ENCODE measurements at places on chromosomes 1 and 21.

- no peak for DNase-seq
Measured at GRCh38 chr1:108976658-108977057, 13.4 kb upstream of the CLCC1 start.

- DNase-seq, result no peak
Measured at GRCh38 chr1:67882196-67882958, 49.1 kb upstream of the GNG12 start.

GRCh38 chr1:213291526-213291925, 240.5 kb downstream of the RPS6KC1 start:
- no peak for DNase-seq

GRCh38 chr1:59151860-59152259, 145.0 kb upstream of the FGGY start:
- no peak for DNase-seq

DNA sequence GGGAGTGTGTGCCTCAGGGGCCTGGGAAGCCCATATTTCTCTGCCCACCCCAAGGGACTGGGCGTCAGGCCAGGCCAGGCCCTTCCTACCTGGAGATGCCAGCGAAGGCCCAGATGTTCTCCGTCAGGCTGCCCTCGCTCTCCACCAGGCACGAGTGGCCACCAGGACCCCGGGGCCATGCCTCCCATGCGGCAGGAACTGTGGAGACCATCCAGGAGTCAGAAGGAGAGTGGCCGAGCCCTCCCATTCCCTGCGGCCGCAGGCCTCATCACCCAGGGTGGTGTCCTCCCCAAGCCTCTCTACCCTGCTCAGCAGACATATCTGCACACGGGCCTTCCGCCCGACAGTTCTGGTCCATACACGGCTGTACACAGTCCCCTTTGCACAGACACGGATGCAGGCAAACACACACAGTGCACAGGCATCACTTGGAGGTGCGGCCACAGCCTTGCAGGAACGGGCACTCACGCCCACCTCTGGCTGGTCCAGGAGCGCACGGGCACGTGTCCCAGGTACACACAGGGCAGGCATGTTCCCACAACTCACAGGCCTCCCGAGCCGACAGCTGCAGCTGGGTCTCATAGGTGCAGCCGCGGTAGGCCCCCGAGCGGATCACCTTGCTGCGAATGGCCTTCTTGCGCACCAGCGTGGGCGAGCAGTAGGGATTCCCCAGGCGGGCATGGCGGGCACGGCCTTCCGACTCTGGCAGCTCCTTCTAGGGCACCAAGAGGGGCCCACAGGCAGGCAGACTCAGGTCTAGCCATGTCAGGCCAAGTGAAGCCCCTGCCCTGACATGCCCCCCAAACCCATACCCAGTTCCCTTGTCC, 5.9 kb upstream of the KIF17 start:
- DNase-seq, result no peak

DNA sequence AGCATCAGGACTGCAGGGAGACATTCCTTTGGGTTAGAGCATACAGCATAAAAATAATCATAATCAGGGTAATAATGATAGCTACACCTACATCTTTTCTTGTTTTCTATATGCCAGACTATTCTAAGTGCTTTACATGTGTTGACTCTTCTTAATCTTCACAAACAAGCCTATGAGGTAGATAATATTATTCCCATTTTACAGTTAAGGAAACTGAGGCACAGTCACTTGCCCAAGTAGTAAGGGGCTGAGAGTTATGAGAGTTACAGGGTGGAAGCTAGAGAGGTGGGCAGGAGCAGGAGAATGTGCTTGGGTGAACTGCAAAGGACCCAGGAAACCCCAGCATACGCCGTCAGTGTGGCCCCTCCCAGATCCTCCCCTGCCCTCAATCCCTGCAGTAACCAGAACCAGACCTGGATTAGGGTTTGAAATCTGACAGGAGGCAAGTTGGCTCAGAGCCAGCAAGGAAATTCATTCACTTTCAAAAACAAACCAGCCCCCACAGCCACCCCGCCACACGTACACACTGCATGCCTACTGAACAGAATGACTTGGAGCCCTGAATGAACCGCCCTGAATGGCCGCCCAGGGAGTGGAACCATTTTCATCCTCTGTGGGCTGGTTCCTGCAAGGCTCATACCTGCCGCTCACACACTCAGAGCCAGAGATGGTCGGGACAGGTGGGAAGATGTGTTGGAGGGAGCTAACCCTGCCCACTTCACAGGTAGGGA, 126.1 kb downstream of the TRABD2B start:
- DNase-seq, result no peak

- DNase-seq, result no peak
Measured at GRCh38 chr1:116128664-116129063, 17.5 kb downstream of the MAB21L3 start.

DNA sequence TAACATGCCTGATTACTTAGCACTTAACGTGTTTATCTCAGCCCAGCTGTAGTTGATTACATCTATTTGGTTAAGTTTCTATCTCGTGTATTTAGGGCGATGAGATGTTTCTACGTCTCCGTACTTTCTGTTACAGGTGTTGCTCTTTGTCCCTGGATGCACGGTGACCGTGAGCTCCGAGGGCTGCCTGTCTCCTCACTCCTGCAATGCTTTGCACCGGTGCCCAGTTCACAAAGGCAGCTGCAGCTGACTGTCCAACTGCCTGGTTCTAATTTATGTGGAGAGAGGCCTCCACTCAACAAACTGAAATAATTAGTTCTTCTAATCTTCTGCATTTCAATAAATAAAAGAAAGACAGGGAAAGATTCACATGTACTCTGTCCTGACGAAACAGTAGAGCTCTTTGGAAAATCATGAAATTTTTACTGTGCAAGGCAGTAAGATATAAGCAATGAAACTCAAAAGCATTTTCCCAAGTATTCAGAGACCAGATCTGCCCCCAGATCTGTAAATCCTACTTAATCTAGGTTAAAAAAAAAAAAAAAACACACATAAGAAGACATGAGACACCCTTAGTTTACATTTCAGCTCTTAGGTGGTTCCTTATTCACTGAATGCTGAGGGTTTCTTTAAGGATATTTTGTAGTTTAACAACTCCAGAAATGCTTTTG, 108.2 kb downstream of the TGFBR3 start:
- no peak for DNase-seq

DNA sequence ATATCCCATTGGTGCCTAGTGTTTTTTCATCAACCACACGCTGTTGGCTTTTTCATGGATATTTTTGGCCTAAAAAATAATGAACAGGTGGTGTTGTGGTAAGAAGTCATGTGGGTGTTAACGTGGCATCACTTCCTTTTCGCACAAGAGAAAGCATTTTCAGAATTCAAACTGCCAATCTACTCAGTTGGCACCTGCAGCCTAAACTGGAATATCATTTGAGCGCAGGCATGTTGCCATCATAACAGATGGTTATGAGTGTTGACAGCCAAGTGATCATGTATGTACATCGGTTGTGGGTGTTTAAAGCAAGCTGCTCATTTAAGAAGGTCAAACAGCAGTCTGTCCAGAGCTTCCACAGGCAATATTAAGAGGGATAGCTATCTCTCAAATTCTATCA, 1963.0 kb downstream of the NCAM2 start:
- no peak for DNase-seq

- DNase-seq, result peak; percentile 26
Measured at GRCh38 chr1:222009105-222009730, 267.3 kb upstream of the DUSP10 start.

GRCh38 chr1:99560207-99561040, 85.5 kb upstream of the PALMD start:
- DNase-seq, result no peak

GRCh38 chr1:166977951-166978350, 2.6 kb upstream of the ILDR2 start:
- DNase-seq, result no peak

GRCh38 chr1:47209091-47209490, 19.3 kb upstream of the PDZK1IP1 start:
- DNase-seq, result no peak

- no peak for DNase-seq
Measured at GRCh38 chr21:31088474-31088751, 50.1 kb upstream of the KRTAP19-8 start.

GRCh38 chr1:119226913-119227312, 86.5 kb upstream of the WARS2 start:
- DNase-seq, result no peak

DNA sequence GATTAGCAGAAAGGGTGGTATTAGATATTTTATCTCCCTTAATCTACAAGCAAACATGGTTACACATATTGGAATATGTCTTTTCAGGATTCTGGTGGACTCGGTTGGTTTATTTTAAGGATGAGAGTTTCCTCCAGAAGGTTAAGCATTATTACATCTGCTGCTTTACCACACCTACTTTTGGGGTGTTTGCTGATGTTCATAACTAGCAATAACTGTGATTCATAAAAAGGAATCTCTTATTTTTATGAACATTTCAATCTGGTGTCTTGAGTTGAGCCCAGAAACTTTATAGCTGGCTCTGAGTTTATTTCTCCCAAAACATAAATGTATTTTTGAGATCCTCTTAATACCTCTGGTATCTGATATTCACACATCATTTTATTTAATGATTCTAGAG, 82.7 kb downstream of the LRRC8D start:
- DNase-seq, result no peak

DNA sequence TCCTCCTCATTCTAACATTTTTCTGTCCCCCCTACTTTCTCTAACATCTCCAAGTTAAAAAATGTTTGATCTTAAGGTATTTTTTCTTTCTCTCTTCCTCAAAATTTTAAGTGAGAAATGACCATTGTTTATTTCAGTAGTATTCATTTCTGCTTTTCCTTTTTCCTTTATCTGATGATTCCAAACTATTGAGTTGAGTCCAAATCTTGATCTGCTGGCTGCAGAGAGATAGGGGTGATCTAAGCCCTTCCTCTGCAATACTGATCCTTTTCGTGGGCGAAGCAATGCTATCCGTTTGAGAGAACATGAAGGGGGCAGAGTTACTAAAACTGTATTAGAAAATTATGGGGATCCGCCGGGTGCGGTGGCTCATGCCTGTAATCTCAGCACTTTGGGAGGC, 516 bp upstream of the NMNAT2 start:
- DNase-seq, result no peak

GRCh38 chr1:55081905-55082296, 42.6 kb downstream of the PCSK9 start:
- DNase-seq, result no peak

- no peak for DNase-seq
Measured at GRCh38 chr21:41360072-41360821, 1.6 kb upstream of the MX2 start.

DNA sequence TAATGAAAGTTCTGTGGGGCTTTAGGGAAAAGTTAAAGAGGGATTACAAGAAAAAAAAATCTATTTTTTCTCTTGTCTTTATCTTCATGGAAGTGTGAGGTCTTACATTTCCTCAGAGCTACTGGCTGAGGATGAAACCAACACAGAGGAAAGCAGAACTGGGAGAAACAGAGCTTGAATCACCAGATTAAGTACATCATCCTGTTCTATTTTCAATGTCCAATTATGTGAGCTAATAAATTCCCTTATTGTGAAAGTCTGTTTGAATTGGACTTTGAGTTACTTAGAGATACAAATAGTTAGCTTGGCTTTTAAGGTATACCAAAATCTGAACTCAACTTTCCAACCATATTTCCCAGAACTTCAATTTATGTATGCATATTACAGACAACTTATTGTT, 69.2 kb downstream of the LPGAT1 start:
- DNase-seq, result no peak

GRCh38 chr1:7255303-7256058, 470.2 kb downstream of the CAMTA1 start:
- no peak for DNase-seq

DNA sequence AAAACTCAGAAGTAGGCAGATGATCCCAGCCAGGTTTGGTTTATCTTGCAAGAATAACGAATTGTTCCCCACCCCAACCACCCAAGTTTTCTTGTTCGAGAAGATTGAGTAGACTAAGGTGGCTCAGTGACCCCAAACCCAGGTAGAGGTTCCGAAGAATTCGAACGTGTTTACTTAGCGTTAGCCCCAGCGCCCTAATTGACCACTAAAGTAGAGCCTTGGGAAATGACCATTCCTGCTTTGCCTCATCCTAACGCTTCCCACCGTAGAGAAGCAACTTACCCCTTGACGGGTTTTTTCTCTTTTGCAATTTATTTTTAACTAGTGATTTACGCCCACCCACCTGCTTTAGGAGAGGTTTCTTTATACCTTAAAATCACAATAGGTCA, 870 bp downstream of the FBXO28 start:
- no peak for DNase-seq

DNA sequence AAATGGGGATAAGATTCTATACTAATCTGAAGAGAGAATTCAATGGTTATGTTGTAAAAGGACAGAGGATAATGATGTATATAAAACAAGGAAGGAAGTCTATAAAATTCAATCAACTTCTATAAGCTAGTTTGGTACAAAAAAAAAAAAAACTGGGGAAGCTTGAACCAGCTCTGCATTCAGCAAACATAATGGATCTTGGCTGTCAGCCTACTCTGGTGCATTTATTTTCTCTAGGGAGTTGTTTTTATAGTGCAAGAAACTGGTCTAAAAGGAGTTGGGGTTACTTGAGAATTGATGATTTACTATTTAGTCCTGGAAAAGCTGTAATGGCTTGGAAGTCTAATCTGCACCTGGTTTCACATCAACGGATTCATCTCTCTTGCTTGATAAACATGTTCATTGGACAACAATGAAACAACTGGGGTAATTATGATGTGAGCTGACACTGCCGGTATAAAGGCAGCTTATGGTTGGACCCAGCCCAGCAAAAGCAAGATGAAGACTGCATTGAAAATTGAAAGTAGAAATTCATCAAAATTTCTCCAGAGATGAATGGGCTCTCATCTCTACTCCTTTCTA, 199.4 kb upstream of the NRIP1 start:
- no peak for DNase-seq

- no peak for DNase-seq
Measured at GRCh38 chr1:201938440-201939035, 7.8 kb downstream of the LMOD1 start.

DNA sequence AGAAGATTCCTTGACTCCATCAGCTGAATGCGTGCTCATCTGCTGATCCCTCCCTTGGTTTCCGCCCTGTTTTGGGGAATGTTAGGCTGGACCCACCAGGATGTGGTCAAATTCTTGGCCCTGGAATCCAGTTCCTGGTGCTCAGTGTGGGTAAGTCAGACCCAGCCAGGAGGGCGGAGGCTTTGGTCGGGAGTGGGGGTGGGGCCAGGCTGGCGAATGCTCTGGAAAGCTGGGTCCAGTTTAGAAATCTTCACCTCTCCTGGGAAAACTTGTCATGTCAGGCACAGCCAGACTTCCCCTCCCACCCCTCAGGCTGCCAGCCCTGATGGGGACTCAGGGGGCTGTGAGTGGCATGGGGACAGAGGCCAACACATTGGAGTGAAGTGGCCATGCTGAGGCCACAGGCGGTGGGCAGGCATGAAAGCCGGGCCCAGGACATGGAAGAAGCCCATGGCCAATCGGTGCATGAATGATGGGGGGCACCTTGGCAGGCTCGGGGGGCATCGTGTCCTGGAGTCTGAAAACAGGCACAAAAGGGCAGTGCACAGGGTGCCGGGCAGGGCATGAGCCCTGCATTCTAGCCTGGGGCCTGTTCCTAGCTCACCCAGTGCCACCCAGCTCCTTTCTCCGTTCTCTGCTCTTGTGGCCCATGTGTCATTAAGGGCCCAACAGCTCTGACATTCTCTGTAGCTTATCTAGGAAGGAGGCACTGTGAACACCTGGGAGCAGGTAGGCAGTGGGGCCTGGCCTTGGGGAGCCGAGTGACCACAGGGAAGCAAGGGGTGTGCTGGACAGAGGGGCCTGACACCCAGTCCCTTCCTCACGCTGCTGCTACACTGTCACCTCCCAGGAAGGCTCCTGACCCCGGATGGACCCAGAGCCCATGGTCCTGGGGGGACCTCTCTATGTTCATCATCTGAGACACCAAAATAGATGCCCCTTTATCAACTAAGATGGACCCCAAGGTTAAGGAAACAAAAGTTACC, 14.6 kb upstream of the PADI1 start:
- DNase-seq, result no peak

Measured in CD4-positive, alpha-beta memory T cell (primary cell).